ENCODE measurements at places on chromosomes 1 and 21. TPM values are rescaled to one million over a fixed set of nuclear protein-coding genes. Genes with fewer than 3 reads are reported as not detected.
A peak's percentile ranks its signal among the peaks of the same experiment; 100 is the strongest.

SEMA6C gene
- 3.2 TPM for total RNA-seq

- H3K4me1 ChIP-seq = no peaks in the 10 kb centered on the region
- no peak for DNase-seq
- no peaks in the 10 kb centered on the region for H3K27me3 ChIP-seq
Observed at GRCh38 chr1:152941037-152941711, 5.8 kb upstream of the SPRR5 start.

DNA sequence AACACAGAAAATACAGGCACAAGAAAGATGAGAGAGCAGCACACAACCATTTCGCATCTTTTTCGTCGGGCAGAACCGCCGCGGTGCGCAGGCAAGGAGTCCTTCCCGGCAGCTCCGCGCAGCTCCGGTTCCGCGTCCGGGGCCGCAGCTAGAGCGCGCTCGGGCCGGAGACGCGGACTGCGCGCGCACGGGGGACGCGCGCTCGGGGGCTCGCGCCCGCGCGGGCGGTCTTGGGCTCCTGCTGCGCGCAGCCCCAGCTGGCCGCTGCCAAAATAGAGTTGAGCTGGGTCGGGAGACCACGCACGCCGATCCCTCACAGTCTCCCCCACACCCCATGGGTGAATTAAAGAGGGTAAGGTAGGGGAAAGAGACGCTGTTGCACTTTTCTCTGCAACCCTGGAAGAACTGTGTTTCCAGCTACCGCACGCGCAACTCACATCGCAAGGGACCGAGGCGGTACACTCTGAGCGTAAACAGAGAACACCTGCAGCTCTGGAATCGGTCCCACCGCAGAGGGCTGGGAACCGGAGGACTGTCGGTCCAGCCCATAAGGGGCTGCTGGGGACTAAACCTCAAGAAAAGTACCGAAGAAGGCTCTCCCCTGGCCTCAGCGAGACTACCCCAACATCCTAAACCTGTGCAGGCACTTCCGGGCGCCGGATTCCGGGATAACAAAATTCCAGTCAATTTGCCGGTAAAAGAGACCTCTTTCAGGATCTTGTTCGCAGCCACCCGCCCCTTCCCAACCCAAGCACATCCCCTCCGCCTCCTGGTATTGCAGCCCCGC lies 1.7 kb downstream of the NR5A2 start:
- no peaks in the 10 kb centered on the region for H3K4me1 ChIP-seq
- H3K4me3 ChIP-seq = peak overlapping the region; percentile 48
- DNase-seq = peak; percentile 65
- no peaks in the 10 kb centered on the region for H3K27me3 ChIP-seq
- peak overlapping the region; percentile 87 for H3K27ac ChIP-seq
- H3K36me3 ChIP-seq = no peaks in the 10 kb centered on the region

DNA sequence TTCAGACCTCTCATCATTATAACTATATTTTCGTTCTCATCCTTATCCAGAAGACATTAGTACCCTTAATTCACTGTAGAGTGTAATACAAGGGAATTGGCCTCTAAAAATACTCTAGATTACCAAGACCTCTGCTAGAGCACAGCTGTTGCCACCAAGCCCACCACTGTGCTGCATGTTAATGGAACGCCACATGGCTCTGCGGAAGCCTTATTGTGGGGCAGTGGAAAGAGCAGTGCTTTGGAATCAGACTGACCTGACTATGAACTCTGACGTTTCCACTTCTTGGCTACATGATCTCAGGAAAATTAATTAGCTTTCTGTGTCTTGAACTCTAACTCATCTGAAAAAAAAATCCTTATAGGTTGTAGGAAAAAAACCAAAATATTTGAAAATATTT lies 222.1 kb downstream of the LMX1A start:
- H3K4me1 ChIP-seq = no peaks in the 10 kb centered on the region
- no peak for DNase-seq
- H3K27me3 ChIP-seq = no peaks in the 10 kb centered on the region

GRCh38 chr1:59766227-59766855 lies 48.4 kb upstream of the HOOK1 start:
- no peak overlapping the region for H3K4me3 ChIP-seq
- no peak overlapping the region for H3K27ac ChIP-seq
- H3K36me3 ChIP-seq = no peaks in the 10 kb centered on the region
- no peaks in the 10 kb centered on the region for H3K27me3 ChIP-seq

GRCh38 chr1:150486966-150487762 lies at the start of gene TARS2:
TARS2 (plus strand) TSS chr1:150487419; CDS start chr1:150487451, 32 bp downstream.
- H3K27me3 ChIP-seq = no peaks in the 10 kb centered on the region
- peaks cover 5% of the 10 kb centered on the region for H3K4me1 ChIP-seq
- H3K27ac ChIP-seq = peak within 1 kb of the TSS; percentile 18
- peaks cover 1% of the 10 kb centered on the region for H3K36me3 ChIP-seq
- H3K4me3 ChIP-seq = peak within 1 kb of the TSS; percentile 64

GRCh38 chr1:119768778-119769177 lies at the start of gene HMGCS2:
HMGCS2 (minus strand) TSS chr1:119768905; CDS start chr1:119768844, 61 bp downstream.
- H3K27me3 ChIP-seq = no peaks in the 10 kb centered on the region
- H3K36me3 ChIP-seq = no peaks in the 10 kb centered on the region
- DNase-seq = peak; percentile 90
- no peaks in the 10 kb centered on the region for H3K4me1 ChIP-seq
- peak within 1 kb of the TSS; percentile 75 for H3K27ac ChIP-seq
- peak within 1 kb of the TSS; percentile 16 for H3K4me3 ChIP-seq

DNA sequence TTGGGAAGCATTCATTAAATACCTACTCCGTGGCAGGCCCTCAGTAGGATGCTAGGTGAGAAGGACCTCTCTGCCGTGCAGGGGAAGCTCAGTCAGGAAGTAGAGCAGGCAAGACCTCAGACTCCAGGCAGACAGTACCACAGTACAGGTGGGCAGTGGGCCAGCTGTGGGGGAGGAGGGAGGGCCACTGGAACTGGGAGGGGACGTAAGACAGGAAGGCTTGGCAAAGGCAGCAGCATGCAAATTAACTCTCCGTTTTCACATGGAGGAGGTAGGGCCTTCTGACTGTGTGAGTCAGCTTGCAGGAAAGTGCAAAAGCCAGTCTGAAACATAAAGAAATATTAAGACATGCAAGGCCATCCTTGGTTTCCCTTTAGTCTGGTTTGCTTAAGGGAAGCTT lies 157.7 kb downstream of the TRIM33 start:
- no peak overlapping the region for H3K4me3 ChIP-seq
- no peaks in the 10 kb centered on the region for H3K4me1 ChIP-seq
- no peaks in the 10 kb centered on the region for H3K36me3 ChIP-seq
- DNase-seq = no peak
- H3K27me3 ChIP-seq = no peaks in the 10 kb centered on the region
- H3K27ac ChIP-seq = no peak overlapping the region

SPRR2A gene
- not detected for total RNA-seq

NADK gene
- total RNA-seq = 146 TPM

DNA sequence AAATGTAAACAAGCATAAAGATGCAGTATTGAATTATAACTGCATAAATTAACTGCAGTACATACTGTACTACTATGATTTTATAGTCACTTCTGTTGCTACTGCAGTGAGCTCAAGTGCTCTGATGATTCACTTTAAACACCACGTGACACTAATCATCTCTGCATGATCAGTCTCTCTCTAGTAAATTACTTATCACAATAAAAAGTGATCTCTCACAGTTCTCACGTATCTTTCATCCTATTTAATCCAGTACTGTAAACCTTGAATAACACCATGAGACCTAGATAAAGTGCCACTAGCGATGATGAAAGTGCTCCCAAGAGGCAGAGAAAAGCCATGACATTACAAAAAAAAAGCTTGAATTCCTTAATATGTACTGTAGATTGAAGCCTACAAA lies 1242.0 kb downstream of the AMY1C start:
- H3K27ac ChIP-seq = no peak overlapping the region
- H3K27me3 ChIP-seq = no peaks in the 10 kb centered on the region
- H3K4me1 ChIP-seq = no peaks in the 10 kb centered on the region
- DNase-seq = no peak

GRCh38 chr1:36453051-36453450 lies 2.8 kb upstream of the OSCP1 start:
- DNase-seq = no peak
- no peak overlapping the region for H3K27ac ChIP-seq
- no peaks in the 10 kb centered on the region for H3K4me1 ChIP-seq
- no peak overlapping the region for H3K4me3 ChIP-seq
- H3K36me3 ChIP-seq = no peaks in the 10 kb centered on the region
